Pancreas (tissue), 10 donors: ENCODE measurements at places on chromosomes 16 and 17. TPM values are rescaled to one million over a fixed set of nuclear protein-coding genes. Genes with fewer than 3 reads are reported as not detected.

HNF1B gene
- total RNA-seq, result 28.1 TPM

DNA sequence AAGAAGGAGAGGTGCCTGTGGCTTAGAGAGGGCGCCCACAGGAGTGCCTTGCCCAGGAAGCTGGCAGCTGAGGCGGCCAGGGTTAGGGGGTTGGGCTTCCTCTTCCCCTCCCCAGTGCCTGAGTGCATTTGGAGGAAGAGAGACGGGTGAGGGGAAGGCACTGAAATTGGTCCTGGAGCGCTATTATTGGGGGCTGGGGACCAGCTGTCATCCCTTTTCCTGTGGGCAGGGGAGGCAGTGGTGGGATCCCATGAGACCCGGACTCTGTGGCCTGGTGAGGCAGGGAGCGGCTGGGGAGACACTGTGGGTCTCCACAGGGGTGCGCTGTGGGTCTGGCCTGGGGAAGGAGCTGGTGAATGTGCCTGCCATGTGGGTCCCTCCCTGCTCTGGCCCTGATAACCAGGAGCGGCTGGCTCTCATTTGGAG is 259.7 kb downstream of the SEC14L1 start:
- no peaks in the 10 kb centered on the region for H3K4me1 ChIP-seq
- DNase-seq, result no peak
- H3K27me3 ChIP-seq, result no peaks in the 10 kb centered on the region
- no peaks in the 10 kb centered on the region for H3K36me3 ChIP-seq
- no peak overlapping the region for H3K27ac ChIP-seq

NAGS gene
- 0.49 TPM for total RNA-seq

DNA sequence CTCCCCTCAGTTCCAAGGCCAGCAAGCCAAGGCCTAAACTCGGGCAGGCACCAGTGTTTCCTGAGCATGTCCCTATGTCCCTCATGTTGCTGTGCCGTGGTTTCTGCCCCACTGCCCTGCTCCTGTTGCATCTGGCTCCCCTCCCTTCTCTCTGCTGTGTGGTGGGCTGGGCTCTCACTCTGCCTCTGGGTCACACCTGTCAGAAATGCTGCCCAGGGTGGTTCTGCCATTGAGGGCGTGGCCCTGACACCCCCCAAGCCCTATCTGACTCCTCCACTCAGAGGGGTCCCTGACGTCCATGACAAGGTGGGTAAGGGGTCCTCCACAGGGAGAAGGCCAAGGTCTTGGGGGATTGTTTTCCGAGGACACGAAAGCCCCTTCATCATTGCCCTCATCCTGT is 9.2 kb upstream of the ITGA3 start:
- no peaks in the 10 kb centered on the region for H3K27me3 ChIP-seq
- H3K27ac ChIP-seq, result no peak overlapping the region
- peaks cover 2% of the 10 kb centered on the region for H3K4me1 ChIP-seq
- H3K36me3 ChIP-seq, result no peaks in the 10 kb centered on the region
- DNase-seq, result no peak

COX6A2 gene
- total RNA-seq, result not detected

DNA sequence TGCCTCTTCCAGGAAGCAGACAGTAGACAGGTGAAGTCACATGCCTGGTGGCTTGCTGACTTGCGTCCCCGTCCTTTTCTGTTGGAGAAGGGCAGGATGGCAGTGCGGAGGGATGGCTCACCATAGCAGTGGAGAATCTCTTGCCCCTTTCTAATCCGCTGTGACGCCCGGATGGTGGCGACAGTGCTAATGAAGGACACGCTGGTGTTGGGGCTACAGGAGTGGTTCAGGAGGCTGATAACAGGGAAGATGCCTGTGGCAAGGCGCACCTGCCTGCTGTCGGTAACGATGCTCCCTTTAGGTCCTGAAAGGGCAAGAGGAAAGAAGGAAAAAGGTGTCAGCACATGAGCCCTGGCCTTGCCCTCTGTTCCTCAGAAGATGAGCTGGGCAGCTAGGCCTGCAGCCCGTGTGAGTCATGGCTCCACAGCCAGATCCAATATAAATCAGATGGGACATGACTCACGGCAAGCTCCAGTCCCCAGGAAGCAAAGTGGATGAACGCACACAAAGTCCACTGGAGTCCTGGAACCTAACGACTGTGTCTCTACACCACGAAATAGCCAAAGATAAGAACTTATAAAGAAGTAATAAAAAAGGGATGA is 25.5 kb downstream of the SERPINF1 start:
- peak overlapping the region; percentile 50 for H3K27ac ChIP-seq
- no peak overlapping the region for H3K4me3 ChIP-seq
- H3K36me3 ChIP-seq, result peaks cover 22% of the 10 kb centered on the region
- DNase-seq, result no peak

DNA sequence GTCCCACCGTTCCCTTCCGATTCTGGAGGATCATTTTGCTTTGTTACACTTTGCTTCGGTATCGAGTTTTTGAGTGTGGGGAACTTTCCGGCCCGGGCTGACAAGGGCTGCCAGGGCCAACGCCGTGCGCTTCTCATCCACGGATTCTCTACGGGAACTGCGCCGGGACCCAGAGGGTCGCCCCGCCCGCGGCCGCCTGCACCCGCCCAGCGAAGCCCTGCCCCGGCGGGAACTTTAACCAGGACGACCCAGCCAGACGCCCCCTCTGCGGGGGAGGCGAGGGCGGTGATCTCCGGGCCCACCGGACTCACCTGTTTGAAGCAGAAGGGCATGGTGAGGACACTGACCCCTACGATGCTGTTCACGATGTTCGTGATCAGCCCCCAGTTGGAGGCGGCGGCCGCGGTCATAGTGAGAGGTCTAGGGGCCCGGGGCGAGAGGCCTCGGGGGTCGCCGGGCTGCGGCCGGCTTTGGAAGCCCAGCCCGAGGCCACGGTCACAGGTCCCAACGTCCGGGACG is 536 bp downstream of the SLC38A10 start:
- H3K27ac ChIP-seq, result peak overlapping the region; percentile 86
- peaks cover 15% of the 10 kb centered on the region for H3K4me1 ChIP-seq
- peak overlapping the region; percentile 84 for H3K4me3 ChIP-seq
- H3K27me3 ChIP-seq, result no peaks in the 10 kb centered on the region
- peak; percentile 76 for DNase-seq
- H3K36me3 ChIP-seq, result no peaks in the 10 kb centered on the region

DNA sequence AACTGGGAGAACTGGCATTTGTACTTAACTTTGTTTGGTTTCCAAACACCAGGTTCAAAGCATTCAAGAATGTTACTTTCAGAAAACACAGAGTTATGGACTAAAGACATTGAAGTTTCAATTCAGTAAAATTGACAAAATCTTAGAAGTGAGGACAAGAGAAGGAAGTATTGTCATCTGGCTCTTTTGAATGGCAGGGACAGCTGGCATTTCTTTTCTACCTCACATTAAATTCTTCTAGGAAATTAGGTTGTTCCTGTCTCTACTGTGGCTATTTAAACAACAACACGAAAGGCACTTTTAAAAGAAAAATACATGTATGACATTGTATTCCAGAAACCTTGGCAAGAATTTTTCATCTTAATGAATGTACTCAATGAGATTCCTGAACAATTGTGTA is 600.0 kb upstream of the CA10 start:
- no peaks in the 10 kb centered on the region for H3K36me3 ChIP-seq
- no peaks in the 10 kb centered on the region for H3K27me3 ChIP-seq
- no peak for DNase-seq
- H3K27ac ChIP-seq, result no peak overlapping the region
- no peaks in the 10 kb centered on the region for H3K4me1 ChIP-seq

FSCN2 gene
- total RNA-seq, result 10.2 TPM

DNA sequence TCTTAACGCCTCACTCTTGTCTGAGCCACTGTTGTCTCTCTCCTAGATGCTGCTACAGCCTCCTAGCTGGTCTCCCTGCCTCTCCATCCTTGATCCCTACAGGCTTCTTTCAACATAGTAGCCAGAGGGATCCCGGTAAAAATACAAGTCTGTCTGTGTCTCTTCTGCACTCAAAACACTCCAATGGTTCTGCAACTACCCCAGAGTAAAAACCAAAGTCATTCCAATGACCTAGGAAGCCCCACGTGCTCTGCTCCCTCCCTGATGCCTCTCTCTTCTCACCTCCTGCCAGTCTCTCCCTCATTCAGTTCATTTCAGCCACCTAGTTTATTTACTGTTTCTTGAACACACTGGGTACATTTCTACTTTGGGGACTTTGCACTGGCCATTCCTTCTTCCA is 135.2 kb downstream of the NPIPB5 start:
- H3K4me3 ChIP-seq, result no peak overlapping the region
- no peaks in the 10 kb centered on the region for H3K27me3 ChIP-seq
- H3K27ac ChIP-seq, result no peak overlapping the region
- DNase-seq, result no peak
- H3K36me3 ChIP-seq, result no peaks in the 10 kb centered on the region
- no peaks in the 10 kb centered on the region for H3K4me1 ChIP-seq

GRCh38 chr17:77863814-77864161 is 94.7 kb upstream of the TNRC6C start:
- DNase-seq, result no peak
- H3K4me1 ChIP-seq, result no peaks in the 10 kb centered on the region
- no peak overlapping the region for H3K27ac ChIP-seq
- H3K27me3 ChIP-seq, result no peaks in the 10 kb centered on the region
- no peaks in the 10 kb centered on the region for H3K36me3 ChIP-seq

PRAC2 gene
- not detected for total RNA-seq

DNA sequence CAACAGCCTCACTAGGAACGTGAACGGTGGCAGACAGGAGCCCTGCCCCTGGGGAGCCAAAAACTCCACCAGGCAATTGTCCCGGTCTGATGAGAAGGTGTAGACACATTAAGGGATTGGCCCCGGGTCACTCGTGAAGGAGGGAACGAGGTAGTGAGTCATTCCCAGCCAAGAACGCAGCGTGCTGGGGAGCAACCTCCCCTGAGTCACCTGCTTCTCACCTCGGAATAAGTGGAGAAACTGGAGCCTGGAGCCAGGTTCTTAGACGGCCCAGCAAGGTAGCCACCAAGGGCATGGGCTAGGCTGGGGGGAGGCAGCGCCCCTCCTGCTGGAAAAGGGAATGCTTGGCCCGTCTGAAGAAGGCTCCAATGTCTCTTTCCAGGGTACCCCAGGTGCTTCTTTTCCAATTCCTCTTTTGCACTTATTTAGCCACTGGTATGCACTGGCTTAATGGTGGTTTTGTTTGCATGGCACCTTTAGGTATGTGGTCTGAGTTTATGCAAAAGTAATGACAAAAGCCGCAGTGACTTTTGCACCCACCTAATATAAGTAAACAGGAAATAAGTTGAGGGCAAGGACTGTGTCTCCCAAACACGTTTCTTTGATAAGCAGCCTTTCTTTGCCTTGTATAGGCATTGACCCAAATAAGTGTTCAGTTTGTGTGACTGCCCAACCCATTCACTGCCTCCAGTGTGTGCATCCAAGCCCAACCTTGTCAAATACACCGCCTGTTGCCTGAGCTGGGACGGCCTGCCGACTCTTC is 1.8 kb upstream of the HELZ start:
- peak; percentile 63 for DNase-seq
- peaks cover 3% of the 10 kb centered on the region for H3K4me1 ChIP-seq
- H3K4me3 ChIP-seq, result peak overlapping the region; percentile 99
- no peaks in the 10 kb centered on the region for H3K36me3 ChIP-seq

DNA sequence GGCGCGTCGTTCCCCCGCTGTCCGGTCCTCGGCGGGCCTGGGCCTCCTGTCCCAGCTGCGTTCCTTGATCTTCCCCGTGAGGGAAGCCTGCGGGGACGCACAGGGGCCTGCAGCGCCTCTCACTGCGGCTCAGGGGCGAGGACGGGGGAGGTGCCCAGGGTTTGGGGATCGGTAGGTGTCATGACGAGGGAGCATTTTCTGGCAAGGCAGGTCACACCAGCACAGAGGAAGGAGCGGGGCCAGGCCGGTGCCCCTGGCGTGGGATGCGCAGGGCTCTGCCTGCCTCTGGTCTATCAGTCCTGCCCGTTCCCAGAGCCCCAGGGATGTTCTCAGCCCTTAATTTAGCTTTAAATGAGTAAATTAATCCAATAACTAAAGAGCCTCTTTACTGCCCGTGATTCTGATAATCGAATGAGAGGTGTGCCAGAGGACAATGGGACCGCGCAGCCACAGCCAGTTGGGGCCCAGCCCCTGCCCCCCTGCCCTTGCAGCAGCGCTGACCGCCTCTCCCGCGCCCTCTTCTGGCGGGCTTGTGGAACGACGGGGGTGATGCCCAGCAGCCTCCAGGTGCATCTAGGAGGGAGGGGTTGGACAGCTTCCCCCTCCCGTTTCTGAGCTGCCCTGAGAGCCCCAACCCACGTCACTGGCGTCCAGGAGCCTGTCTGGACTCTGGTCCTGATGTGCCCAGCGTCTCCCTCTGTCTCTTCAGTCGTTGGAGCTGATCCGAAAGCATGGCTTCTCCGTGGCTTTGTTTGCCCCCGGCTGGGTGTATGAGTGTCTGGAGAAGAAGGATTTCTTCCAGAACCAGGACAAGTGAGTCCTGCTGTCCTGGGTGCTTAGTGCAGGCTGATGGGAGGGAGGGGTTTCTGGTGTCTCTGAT is 7.9 kb downstream of the ENGASE start:
- DNase-seq, result no peak
- H3K27me3 ChIP-seq, result no peaks in the 10 kb centered on the region
- H3K27ac ChIP-seq, result no peak overlapping the region
- no peak overlapping the region for H3K4me3 ChIP-seq
- no peaks in the 10 kb centered on the region for H3K36me3 ChIP-seq

GRCh38 chr16:28933171-28933570 is 1.4 kb downstream of the CD19 start:
- no peaks in the 10 kb centered on the region for H3K27me3 ChIP-seq
- no peak overlapping the region for H3K27ac ChIP-seq
- no peak for DNase-seq
- H3K36me3 ChIP-seq, result no peaks in the 10 kb centered on the region

DNA sequence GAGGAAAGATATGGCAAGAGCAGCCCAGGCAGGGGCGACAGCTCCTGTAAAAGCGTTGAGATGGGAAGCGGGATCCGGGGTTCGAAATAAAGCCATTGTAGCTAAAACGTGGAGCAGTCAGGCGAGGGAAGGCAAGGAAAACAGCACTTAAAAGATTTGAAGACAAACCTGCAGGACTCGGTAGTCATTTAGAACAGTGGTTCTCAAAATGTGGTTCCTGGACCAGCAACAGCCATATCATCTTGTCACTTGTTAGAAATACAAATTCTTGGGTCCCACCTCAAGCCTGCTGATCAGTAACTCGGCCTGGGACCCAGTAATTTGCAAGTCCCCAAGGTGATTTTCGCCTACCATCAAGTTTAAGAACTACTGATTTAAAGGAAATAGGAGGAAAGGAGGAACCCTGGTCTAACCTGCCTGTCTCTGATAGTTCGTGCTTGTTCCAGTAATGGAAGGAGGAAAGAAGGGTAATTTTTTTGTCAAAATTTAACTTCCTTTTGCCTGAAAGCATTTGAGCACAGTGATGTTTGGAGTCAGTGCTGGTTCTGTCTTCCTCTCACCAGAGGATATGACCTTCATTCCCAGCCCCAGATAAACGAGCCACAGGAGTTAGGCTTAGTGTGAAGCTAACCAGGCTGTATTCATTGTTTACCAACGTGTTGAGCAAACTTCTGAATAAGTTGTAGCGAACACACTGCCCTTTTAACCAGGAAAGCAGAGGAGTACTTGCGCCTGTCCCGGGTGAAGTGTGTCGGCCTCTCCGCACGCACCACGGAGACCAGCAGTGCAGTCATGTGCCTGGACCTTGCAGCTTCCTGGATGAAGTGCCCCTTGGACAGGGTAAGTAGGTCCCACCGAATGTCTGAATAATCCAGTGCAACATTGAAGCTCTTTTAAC is 1.1 kb downstream of the ORC6 start:
- H3K27ac ChIP-seq, result no peak overlapping the region
- H3K4me3 ChIP-seq, result peak overlapping the region; percentile 88
- H3K27me3 ChIP-seq, result no peaks in the 10 kb centered on the region
- no peak for DNase-seq
- H3K36me3 ChIP-seq, result no peaks in the 10 kb centered on the region
- H3K4me1 ChIP-seq, result peaks cover 15% of the 10 kb centered on the region

KREMEN2 gene
- 0.09 TPM for total RNA-seq
